ENCODE measurements at places on chromosomes 6 and 20.
A peak's percentile ranks its signal among the peaks of the same experiment; 100 is the strongest.

DNA sequence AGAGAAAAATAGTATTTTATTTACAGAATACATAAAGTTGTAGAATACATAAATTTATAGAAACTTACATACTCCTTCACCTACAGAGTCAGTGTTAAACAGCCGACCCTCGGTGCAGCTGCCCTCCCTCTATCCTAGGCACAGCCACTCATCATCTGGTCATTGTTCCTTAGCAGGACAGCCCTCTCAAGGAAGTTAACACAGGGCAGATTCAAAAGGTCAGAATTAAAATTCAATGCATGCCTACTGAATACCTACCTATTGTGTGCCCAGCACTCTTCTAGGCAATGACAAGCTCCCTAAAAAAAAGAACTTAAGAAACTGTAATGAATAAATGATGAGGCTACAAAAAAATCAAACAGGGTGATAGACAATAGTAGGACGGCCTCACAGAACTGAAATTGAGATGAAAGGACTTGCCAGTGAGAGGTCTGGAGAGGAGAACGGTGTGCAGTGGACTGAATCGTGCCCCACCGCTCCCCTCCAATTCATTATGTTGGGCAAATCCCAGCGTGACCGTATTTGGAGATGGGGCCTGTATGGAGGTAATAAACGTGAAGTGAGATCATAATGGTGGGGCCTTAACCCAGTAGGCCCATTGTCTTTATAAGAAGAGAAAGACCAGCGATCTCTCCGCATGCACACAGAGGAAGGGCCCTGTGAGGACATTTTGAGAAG, 326.0 kb downstream of the PACRG start:
- DNase-seq: no peak

GRCh38 chr6:321536-322258, 29.4 kb downstream of the DUSP22 start:
- DNase-seq: no peak

DNA sequence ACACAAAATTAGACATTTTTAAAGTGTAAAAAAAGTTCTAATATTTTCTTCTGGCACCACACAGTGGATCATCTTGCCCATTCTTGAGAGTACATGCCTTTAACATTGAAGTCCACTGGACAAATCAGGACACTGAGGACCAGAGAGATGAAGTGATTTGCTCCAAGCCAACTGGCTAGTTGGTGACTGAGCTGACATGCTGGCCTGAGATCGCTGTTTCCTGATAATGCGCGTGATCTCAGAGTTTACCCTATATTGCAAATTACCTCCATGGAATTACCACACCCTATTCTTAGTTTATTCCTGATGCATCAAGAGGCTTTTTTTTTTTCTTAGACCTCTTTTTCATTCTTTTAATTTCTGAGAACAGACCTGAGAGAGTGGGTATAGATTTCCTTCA, 432.8 kb downstream of the CD83 start:
- no peak for DNase-seq

GRCh38 chr6:107511511-107511993, 21.6 kb downstream of the SOBP start:
- DNase-seq: no peak

- DNase-seq: no peak
Observed at GRCh38 chr6:45470131-45470738, 92.5 kb upstream of the SUPT3H start.

- no peak for DNase-seq
Observed at GRCh38 chr20:10789386-10789785, 115.6 kb upstream of the JAG1 start.

DNA sequence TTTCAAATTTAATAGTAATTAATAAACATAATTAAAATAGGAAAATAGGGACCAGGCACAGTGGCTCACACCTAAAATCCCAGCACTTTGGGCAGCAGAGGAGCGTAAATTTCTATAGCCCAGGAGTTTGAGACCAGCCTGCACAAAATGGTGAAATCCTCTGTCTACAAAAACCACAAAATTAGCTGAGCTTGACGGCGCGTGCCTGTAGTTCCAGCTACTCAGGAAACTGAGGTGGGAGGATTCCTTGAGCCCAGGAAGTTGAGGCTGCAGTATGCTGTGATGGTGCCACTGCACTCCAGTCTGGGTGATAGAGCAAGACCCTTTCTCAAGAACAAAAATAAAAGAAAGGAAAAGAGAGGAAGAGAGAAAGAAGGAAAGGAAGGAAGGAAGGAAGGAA, 1387.0 kb upstream of the ADGRB3 start:
- peak; percentile 87 for DNase-seq

DNA sequence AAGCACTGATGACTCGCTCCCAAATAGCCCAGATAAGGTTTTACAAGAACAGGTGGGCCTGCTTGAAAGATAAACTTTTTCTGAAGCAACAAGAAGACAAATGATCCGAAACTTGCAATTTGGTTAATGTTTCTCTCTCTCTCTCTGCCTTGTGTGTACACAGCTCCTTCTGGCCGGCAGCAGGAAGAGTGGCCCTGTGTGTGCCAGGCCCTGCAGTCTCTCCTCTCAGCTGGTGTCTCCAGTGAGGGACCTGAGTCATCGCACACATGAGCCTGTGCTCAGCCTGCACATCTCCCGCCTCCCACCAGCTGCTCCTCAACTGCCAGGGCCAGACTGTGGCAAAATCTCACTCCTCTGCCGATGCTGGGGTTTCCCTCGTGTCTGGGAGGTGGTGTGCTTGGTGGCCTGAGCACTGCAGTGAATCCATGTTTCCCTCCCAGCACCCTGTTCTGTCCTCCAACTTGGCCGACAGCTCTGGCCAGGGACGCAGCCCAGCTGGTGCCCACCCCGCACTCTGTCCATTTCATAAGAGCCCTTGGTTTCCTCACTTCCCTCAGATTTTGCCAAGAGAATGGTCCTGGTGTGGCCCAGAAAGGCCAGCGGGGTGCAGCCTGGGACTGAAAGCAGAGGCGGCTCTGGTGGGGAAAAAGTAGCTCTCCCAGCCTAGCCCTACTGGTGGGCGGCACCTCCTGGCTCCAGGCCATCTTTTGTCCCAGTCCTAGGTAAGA, 49.4 kb downstream of the ERMARD start:
- DNase-seq: no peak

GRCh38 chr6:136178749-136179148, 71.4 kb downstream of the MTFR2 start:
- no peak for DNase-seq

- DNase-seq: no peak
Observed at GRCh38 chr6:151536188-151536479, 42.3 kb downstream of the CCDC170 start.

DNA sequence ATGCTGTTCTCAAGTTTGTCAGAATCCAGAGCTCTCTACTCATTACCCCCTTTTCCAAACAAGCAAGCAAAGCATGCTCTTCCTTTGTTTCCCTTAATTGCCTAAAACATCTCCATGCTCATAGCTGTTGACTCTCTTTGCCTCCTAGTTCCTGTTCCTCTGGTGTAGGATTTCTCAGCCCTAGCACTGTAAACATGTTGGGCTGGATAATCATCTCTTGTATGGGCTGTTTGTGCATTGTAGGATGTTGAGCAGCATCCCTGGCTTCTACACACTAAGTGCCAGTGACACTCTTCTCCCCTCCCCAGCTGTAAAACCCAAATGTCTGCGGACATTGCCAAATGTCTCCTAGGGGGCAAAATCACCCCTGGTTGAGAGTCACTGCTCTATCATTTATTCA, 14.0 kb downstream of the PPARD start:
- no peak for DNase-seq

DNA sequence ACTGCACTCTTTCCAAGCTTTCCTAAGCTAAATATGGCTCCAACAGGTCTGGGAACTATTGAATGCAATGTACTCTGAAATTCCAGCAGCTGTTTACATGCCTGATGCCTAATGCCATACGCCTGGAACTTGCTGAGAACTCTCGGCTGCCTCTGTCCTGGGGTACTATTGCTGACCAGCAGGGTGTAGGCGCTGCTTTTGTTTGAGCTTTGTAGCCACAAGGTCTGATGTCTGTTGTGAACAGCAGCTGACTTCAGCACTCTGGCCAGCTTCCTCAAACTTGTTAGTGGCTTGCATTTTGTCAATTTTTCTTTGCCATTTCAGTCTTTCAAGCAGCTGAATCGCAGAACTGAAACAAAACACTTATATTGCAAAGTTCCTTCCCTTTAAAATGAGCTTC, 26.7 kb downstream of the SAYSD1 start:
- peak; percentile 35 for DNase-seq

DNA sequence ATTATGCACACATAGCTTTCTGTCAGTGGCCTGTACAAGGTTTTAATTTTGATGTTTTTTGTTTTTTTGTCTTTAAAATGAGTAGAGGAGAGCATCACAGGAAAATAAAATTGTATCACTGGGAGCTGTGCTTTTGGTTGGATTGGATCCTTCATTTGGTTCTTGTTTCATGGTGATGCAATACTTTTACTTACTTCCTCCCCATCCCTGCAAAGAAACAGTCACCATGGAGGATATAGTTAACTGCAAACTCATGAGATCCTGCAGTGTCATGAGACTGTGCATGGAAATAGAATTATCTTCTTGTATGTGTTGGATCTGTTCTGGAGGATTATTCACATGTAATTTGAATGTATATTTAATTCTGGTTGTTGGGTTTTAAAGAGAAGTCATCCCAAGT, 122.3 kb downstream of the JARID2 start:
- peak; percentile 54 for DNase-seq

- no peak for DNase-seq
Observed at GRCh38 chr20:8375898-8376297, 243.8 kb downstream of the PLCB1 start.

DNA sequence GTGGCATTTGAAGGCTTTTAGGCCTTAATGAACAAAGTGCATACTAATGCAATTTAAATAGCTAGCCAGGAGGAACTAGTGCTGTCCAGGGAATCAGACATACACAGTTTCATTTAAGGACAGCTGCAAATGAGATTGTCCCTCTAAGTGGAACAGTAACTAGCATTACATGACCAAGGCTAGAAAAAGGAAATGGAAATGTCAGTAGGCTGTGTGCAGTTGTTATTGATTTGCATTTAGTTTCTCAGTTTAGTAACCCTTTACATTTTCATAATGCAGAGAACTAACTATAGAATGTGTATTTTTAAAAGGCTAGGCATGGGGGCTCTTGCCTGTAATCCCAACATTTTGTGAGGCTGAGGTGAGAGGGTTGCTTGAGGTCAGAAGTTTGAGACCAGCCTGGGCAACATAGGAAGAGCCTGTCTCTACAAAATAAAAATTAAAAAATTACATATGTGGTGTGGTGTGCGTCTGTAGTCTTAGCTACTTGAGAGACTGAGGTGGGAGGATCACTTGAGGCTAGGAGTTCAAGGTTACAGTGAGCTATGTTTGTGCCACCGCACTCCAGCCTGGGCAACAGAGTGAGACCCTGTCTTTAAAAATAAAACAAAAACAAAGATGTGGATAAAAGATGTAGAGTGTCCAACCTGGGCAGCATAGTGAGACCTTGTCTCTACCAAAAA, 468.0 kb downstream of the UTRN start:
- no peak for DNase-seq

DNA sequence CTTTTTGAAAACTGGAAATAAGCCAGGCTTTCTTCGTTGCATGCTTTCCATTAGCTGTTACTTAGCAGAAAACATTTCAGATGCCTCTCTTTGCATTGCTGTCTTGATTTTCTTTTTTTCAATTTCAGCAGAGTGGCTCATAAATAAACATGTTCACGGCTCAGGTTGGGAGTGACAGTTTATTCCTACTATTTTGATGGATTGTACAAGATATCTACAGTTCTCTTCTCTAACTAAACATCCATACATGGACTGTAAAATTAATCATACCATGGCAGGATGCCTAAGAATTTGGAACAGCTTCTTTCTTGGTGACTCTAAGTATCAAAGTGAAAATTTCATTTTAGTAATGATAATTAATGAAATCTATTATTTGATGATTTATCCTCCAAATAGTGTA, 130.5 kb upstream of the EPHA7 start:
- DNase-seq: no peak

GRCh38 chr20:34449674-34450592, 66.3 kb upstream of the DYNLRB1 start:
- no peak for DNase-seq

GRCh38 chr6:108762394-108762793, 85.8 kb upstream of the ARMC2 start:
- DNase-seq: peak; percentile 81

GRCh38 chr6:39754514-39755115, 29.4 kb upstream of the KIF6 start:
- no peak for DNase-seq

- DNase-seq: no peak
Observed at GRCh38 chr20:19993958-19994669, 23.0 kb upstream of the NAA20 start.

- DNase-seq: peak; percentile 55
Observed at GRCh38 chr6:68226460-68226859, 408.6 kb upstream of the ADGRB3 start.

- no peak for DNase-seq
Observed at GRCh38 chr20:5474646-5475550, 158.1 kb upstream of the PROKR2 start.

DNA sequence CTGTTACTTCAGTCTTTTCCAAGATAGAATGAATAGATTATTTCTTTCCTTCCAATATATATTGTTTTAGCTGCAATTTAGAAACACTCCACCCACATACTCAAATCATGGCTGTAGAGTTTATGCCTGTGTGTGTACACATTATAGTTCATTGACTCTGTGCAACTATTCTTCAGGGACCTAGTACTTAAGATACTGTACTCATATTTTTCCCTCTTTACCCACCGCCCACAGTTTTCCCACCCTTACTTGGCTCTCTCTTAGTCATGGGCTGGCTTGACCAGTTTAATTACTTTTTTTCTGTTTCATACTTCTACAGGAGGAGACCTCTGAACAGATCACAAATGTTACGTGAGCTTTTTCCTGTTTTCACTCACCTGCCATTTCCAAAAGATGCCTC, 30.4 kb downstream of the C6orf89 start:
- no peak for DNase-seq

DNA sequence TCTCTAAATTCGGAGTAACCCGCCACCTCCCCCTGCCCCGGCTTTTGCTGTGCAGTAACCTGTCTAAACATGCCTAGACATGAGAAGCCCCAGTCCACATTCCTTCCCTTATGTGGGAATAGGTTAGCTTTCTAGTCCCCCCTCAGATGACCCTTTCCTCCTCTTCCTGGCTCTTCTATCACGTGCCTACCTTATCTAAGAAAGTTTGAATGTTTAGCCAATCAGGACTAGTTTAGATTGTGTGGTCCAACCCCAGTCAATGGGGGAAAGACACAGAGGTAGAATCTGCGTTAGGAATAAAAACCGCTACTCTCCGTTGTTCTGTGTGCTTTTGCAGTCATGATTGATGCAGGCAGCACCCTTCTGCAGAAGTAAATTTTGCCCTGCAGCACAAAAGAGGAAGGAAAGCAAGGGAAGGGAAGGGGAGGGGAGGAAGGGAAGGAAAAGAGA, 69.0 kb upstream of the CD93 start:
- peak; percentile 75 for DNase-seq

- no peak for DNase-seq
Observed at GRCh38 chr20:16526433-16527380, 46.5 kb downstream of the KIF16B start.

DNA sequence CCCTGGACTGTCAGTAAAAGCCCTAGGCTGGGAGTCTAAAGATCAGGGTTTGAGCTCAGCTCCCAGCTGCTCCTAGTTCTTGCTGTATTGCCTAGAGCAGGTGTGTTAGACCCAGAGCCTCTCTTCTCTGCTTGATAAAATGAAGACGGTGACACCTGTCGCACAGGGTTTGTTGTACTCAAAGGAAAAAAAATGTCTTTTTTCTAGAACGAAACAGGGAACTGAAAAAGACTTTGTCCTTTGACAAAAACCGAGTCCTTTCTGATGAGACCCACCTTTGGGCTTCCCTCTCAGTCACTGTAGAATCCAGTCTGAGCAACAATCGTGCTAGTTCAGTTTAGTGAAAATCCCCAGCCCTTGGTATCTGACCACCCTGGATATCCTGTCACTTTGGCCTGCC, 102.1 kb upstream of the LAMP5 start:
- DNase-seq: no peak

Measured in KBM-7 (cell line).